ENCODE measurements at places on chromosomes 7 and 10. TPM values are rescaled to one million over a fixed set of nuclear protein-coding genes. Genes with fewer than 3 reads are reported as not detected.

DNA sequence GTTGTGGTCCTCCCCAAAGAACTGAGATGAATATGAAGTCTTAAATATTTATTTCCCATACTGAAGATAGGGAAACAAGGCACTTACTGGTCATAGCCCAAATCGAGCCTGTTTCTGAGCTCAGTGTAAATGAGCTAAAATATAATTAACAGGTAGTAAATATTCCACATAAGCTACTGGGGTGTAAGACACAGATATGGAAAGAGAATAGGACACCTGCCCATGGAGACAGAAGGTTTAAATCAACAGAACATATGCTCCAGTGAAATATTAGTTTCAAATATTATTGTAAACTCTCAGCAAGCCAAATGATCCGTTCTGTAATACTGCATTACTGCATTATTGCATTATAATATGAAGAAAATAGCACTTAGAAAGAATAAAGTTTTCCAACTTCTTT lies 537.9 kb downstream of the ANKRD7 start:
- no peak for DNase-seq

DNA sequence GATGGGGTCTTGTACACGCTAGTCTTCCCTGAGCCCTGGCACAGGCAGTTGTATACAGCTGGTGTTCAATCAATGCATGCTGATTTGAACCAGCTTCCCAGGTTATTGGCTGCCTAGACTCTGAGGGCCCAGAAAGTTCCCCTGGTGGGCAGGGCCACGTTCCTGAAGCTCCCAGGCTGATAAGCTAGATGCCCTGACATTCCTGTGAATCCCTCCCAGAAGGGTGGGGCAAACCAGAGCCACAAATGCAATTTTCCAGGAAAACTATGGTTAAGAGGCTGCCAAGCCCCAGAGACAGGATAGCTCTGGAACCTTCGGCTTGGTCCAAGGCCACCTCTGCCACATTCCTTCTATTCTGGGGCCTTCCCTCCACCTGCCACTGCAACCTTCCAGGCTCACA lies 78.2 kb downstream of the FAM53B start:
- no peak for DNase-seq

DNA sequence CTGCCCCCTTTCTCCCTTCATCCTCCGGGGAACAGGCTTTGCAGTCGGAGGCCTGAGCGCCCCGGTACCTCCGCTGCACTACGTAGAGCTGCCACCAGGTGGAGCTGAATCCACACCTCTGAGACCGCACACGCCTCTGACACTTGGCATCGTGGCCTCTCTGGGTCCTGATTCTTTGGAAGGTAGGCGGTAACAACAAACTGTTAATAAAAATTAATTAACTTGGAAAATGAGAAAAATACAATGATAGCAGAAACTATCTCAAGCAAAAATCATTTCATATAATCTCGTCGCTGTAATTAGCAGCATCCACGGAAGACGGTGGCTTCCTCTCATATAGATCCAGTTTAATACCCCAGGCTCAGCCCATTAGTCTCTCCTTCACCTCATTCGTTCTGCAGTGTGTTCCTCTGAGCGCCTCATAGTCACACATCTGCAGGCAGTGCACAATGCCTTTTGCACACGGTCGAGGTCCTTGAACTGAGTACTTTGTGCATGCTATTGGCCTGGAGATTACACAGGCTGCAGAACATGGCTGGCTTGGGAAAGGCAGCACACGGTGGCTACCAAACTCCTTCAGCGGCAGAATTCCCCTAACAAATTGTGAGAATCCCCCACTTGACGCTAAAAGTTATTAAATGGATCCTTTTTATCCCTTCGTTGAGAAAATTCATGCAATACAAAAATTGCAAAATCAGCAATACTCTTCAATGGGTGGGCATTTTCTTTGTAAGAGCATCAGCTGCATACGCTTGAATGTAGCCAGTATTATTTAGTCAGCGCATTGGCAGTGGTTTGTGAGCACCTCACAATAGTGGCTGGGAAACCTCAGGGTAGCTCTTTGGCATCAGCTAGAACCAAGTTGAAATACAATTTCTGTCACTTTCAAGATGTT lies 18.7 kb downstream of the OR9A2 start:
- DNase-seq, result peak; percentile 63

DNA sequence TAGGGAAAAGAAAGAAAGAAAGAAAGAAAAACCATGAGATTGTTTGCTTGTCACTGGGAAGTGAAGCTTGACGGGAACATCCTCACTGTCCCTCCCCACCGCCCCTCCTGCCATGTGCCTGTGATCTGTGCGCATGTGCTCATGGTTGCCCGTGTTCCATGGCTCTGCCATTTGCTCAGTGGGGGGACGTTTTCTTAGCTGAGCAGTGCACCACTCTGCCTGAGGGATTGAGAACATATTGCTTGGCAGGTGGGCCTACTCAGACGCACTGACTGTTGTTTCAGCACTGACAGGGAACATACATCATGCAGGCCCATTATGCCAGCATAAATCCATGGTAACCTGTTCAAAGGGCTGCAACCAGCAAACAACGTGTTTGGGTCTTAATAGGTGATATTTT lies 747.9 kb upstream of the GALNT17 start:
- DNase-seq, result no peak

DNA sequence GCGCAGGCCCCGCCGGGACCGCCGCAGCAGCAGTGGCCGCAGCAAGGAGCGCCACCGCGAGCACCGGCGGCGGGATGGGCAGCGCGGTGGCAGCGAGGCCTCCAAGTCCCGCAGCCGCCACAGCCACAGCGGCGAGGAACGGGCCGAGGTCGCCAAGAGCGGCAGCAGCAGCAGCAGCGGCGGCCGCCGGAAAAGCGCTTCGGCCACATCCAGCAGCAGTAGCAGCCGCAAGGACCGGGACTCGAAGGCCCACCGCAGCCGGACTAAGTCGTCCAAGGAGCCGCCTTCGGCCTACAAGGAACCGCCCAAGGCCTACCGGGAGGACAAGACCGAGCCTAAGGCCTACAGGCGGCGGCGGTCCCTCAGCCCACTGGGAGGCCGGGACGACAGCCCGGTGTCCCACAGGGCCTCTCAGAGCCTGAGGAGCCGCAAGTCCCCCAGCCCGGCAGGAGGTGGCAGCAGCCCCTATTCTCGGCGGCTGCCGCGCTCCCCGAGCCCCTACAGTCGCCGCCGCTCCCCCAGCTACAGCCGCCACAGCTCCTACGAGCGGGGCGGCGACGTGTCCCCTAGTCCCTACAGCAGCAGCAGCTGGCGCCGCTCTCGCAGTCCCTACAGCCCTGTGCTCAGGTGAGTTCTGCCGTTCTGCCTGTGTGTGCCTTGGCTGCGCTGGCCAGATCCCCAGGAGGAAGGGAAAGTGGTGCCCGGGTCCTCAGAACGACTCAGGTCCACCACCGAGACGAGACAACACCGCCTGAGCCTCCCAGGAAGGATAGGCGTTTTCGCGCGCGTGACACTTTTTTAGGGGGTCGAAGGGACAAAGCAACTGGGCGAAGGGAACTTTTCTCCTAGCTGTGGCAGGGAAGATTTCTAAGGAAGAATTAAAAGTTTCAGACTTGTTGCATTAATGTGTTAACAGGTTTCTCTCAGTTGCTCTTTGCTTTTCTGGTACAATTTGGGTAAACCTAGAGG lies 1.5 kb downstream of the CDK13 start:
- DNase-seq, result peak; percentile 73

GRCh38 chr7:14837216-14837615 lies 65.3 kb downstream of the DGKB start:
- no peak for DNase-seq

Gene H2BK1
- not detected for polyA plus RNA-seq

Gene NUTM2B
- not detected for polyA plus RNA-seq

Gene MOGAT3
- not detected for polyA plus RNA-seq

Gene MRC1
- polyA plus RNA-seq, result not detected

Gene ZNF12
- polyA plus RNA-seq, result 23.0 TPM

Gene DOCK1
- not detected for polyA plus RNA-seq

Gene SDK1
- not detected for polyA plus RNA-seq

Gene HOGA1
- not detected for polyA plus RNA-seq

Gene PGAM2
- polyA plus RNA-seq, result not detected
